ENCODE measurements at places on chromosomes 5 and 9.

- no peak for DNase-seq
These were observed 189.1 kb upstream of the ADRA1B start for GRCh38 chr5:159727167-159727566.

GRCh38 chr9:136527721-136528710 is 17.8 kb downstream of the NOTCH1 start:
- no peak for DNase-seq

DNA sequence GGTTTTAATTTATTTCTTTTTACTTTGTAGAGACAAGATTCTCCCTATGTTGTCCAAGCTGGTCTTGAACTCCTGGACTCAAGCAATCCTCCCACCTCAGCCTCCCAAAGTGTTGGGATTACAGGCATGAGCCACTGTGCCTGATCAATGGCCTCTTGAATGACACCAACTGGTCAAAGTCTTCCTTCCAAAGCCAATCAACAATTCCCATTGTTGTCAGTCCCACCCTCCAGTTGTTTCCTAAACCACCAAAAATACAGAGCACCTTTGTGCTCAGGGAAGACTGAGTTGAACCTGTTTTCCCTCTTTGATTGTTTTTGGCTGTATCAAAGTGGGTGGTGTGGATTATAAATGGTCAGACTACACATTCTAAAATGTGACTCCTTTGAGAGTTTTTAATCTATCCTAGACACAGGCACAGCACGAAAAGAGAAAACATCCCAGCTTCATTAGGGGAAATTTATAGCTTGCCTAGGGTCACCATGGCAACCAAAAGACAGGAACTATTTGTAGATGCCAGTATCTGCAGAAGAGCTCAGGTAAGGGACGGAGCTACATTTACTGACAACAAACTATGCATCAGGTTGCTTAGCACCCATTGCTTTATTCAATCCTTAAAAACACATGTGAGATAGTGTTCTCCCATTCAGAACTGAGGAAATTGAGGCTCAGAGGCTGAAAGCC is 27.6 kb upstream of the ATP6V1G1 start:
- DNase-seq: no peak

DNA sequence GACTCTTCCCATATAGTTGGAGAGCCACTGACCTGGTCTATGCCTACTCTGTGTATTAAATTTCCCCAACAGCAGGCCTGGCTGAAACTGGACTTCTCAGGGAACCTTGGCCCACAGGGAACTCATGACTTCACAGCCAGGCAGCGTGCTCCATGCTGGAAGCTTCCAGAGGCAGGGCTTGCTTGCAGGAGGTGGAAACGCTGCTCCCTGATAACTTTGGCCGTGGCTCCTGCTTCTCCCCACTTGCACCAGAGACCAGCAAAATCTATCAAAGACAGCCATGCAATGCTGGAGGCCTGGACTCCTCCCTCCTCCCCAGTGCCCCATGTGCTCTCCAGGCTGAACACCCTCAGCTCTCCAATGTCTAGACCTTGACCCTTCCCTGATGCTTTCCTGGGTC is 137.1 kb downstream of the GABBR2 start:
- no peak for DNase-seq

- no peak for DNase-seq
These were observed 26.4 kb upstream of the RNF130 start for GRCh38 chr5:180097926-180098325.

GRCh38 chr5:178381921-178382695 is 149.5 kb upstream of the PHYKPL start:
- DNase-seq: no peak
